ENCODE measurements at places on chromosomes 6 and 20.

DNA sequence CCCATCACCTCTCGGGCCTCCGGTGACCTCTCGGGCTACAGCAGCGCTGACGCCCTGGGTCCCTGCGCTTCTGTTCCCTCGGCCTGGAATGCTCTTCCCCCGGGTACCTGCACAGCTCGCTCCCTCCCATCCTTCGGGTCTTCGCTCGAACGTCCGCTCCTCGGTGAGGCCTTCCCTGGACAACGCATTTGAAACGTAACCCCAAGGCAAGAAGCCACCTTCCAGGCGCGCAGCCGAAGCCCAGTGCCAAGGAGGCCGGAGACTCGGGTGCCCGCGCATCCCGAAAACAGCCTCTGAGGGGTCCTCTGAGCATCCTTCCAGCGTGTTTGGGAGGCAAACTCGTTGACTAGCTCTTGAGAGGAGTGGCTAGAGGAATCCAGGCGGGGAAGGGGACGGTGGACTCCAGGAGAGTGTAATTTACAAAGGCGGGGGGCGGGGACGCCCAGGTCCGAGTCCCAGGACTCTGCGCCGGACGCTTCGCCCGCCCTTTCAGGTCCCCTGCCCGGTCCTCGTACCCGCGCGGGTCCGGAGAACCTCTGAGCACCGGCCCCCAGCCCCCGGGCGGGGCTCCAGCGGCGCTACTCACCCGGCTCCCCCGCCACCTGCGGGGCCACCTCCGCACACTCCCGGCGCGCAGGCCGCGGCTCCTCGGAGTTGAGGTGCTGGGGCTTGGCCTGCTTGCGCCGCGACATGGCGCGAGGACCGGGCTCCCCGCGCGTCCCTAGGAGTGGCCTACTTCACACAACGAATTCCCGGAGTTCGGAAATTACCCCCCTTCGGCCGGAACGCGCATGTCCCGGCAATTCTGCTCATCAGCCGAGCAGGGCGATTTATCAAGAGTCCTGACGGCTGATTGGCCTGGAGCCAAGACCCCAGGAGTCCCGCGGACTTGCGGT is 86.8 kb downstream of the ZFP64 start:
- peak; percentile 48 for DNase-seq

DNA sequence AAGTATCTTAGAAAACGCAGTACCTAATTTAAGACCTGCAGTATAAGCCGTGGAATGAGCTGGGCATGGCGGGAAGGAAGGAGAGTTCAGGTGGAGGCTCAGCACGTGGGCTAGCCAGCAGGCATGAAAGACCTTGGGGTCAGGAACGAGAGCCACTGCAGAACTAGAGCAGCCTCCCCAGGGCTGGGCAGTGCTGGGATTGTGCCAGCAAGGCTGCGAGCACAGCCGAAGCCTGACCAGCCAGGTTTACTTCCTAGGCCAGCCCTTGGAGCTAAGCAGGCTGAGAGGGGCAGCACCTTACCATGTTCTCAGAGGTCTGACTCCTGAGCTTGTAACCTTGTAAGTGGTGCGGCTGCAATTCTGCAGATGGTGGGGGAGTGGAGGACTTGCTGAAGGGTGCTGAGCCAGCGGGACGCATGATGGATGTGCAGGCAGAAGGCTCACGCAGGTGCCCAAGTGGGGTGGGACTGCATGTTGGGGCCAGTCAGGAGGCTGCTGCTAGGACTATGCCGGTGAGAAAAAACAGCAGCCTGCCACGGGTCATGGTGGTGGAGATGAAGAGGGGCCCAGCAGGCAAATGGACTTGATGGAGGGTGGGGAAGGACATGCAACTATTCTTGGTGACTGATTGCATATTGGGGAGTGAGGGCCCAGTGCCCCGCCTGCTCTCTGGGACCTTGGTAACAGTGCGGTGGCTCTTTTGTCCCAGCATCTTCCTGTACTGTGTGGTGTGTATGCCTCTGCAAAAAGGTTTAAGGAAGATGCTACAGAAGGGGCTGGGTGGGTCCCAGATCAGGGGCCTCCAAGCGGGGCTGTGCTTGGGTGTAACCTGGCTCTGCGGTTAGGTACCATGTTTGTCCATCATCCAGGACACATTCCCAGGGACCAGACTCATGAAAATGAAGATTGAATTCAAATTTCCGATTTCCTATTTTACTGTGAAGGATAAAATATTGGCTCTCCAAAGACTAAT is 37.6 kb upstream of the IRF4 start:
- no peak for DNase-seq

DNA sequence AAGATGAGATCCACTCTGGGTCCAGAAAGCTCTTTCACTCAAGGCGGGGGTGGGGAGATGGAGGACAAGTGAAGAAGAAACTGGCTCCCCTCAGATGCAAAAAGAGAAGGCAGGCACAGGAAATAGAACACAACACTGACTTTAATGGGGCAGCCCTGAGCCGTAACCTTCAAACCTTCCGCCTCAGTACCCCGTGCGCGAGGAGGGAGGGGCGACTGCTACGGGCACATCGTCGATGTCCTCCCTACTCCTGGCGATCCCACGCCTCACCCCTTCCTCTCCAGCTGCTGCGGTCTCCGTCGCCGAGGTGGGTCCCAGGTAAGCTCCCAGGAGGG is 3.9 kb downstream of the SPEF1 start:
- DNase-seq: no peak

- no peak for DNase-seq
These were observed 14.7 kb upstream of the CDKN1A start for GRCh38 chr6:36663504-36664446.

DNA sequence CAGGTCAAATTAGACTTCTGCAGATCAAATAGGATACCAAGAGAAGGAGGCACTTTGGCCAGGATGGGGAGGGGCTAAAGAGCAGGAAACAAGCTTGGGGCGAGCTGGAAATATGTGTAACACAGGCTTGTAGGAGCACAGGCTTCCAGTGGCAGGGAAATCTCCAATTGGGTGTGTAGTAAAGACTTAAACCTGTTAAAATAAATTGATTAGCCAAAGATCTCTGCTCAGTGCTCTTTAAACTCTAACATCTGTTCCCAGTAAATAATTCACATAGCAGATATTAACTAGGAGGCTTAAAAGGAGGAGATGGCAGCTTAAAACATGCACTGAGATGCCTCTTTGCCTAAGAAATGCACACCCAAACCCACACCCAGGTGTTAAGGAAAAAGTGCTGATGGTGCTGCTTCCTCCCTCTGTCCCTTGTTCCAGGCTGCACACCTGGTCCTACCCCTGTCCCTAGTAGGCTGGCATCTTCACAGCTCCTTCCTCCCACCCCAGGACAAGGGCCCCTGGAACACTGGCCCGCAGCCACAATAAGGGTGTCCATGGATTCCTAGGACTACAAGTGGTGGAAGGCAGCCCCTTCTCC is 93.5 kb upstream of the MLN start:
- DNase-seq: no peak

DNA sequence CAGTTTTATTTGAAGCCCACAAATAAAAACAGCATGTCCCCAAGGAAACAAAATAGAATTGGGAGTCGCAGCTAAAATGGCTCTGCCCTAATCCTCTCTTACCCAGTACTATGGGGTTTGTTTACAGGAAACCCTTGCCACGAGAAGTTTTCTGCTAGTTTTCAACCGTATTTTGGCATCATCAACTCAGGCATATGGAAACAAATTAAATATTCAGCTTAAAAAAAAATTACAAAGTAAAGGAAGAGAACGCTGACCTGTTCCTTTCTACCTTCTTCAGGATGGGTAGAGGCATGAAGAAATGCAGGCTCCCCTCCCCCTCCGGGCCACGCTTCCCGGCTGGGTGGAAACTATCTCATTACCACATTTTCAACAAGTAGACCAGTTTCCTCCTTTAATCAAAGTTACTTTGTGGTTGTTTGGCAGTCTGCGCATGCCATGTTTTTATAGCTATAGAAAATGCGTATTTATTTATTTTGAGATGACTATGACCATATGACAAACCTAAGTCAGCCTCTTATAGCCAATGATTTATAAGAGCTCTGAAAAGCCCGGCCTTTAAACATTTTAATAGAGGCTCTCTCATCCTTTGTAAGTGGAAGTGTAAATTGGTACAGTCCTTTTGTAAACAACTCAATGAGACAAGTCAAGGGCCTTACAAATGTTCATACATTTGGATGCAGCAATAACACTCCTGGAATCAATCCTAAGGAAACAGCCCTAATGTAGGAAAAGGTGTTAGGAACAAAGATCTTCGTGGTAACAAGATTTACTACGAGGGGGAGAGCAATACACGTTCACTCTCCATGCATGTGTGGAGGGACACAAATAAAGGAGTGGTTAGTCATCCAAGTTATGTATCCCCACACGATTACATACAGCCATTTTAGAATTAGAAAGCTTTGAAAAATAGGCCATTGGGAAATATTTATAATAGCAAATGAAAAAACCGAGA is 16.1 kb upstream of the ZNF217 start:
- DNase-seq: no peak

- no peak for DNase-seq
These were observed 159.8 kb downstream of the RPS12 start for GRCh38 chr6:132974122-132974521.

GRCh38 chr20:14986026-14986655 is 648.7 kb upstream of the FLRT3 start:
- no peak for DNase-seq

DNA sequence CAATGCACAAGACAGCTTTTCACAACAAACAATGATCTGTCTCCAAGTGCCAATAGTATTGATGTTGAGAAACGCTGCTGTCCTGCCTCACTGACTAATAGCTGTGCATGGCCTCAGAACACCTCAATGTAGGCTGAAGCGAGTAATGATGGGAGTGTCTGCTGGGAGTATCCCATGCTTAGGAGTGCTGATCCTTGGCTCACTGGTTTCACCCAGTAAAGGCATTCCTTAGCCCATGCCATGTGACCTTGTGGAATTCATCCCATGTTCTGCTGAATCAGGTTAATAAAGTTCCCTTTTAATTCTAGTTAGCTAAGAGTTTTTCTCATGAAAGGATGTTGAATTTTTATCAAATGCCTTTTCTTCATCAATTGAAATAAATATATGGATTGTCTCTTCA is 3.8 kb upstream of the WFDC12 start:
- no peak for DNase-seq

DNA sequence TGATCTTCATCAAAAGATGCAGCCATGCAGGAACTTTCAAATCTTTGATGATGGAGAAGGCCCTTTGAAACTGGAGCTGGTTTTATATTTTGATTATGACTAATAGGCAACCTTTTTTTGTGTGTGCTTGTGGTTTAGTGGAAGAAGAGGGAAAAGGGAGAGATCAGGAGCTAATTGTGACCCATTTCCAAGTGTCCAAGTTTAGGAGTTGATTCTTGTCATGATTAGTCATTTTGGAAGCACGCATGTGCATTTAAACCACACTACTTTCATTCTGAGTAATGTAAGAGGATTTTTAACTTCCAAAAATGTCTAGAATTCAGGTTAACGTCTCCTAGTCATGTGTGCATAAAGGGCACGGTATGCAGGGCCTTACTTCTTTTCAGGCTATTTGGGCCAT is 3.5 kb downstream of the FOXO3 start:
- no peak for DNase-seq

- no peak for DNase-seq
These were observed 203.2 kb downstream of the RPS12 start for GRCh38 chr6:133017581-133017980.

- no peak for DNase-seq
These were observed 35.9 kb downstream of the RIPOR3 start for GRCh38 chr20:50655311-50655880.
